SJCRH30 (cell line): ENCODE measurements at places on chromosomes 6 and 20. TPM values are rescaled to one million over a fixed set of nuclear protein-coding genes. Genes with fewer than 3 reads are reported as not detected.

Gene BPIFA1
- not detected in 2 replicates for total RNA-seq

Gene NMBR
- 0.16 TPM in 1 of 2 replicates, not detected in the other for total RNA-seq

Gene CRISP2
- not detected in 2 replicates for total RNA-seq

Gene SYNJ2
- total RNA-seq, result 32.5 and 33.4 TPM in 2 replicates

Gene C6orf132
- not detected in 2 replicates for total RNA-seq

Gene TBXT
- total RNA-seq, result 0.20 TPM in 1 of 2 replicates, not detected in the other

Gene THEMIS
- 0.02 TPM in 1 of 2 replicates, not detected in the other for total RNA-seq

Gene MYB
- total RNA-seq, result 5.3 and 6.4 TPM in 2 replicates

Gene ANKRD60
- total RNA-seq, result not detected in 2 replicates

Gene GLP1R
- not detected in 2 replicates for total RNA-seq

DNA sequence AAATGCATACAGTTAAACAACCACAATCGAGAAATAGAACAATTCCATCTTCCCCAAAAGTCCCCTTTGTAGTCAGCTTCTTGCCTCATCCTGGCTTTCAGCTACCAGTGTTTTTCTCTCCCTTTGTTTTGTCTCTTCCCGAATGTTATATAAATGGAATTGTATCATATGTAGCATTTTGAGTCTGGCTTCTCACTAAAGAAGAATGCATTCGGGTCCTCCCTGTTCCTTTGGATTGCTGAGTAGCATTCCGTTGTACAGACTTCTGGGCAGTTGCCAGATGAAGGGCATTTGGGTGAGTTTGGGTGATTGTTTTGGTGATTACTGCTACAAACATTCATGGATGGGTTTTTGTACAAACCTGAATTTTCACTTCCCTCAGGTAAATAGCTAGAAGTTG lies 27.8 kb downstream of the PRPH2 start:
- H3K4me1 ChIP-seq, result no peaks in the 10 kb centered on the region
- no peak for DNase-seq
- H3K4me3 ChIP-seq, result no peak overlapping the region
- no peaks in the 10 kb centered on the region for H3K27me3 ChIP-seq
- H3K27ac ChIP-seq, result no peak overlapping the region

DNA sequence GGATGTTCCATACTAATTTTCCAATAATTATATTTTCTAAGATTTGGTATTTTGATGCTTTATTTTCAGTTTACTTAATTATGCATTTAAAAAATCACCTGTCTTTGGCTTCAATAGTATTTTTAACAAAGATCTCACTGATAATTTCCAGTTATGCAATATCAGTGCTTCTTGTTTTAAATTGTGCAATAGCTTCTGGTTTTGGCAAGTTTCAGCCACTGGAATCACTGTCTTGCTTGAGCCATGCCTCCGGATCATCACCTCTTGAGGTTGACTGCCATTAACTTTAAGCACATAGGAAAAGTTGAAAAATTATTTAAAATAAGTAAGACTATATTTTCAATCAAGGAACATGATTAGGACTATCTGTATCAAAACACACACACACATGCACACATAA lies 1242.1 kb downstream of the HACE1 start:
- no peak for DNase-seq
- H3K4me1 ChIP-seq, result no peaks in the 10 kb centered on the region
- H3K27me3 ChIP-seq, result peaks cover 3% of the 10 kb centered on the region; the same call in 1 of the 2 replicates
- H3K36me3 ChIP-seq, result no peaks in the 10 kb centered on the region
- H3K27ac ChIP-seq, result no peak overlapping the region

GRCh38 chr6:39417440-39417839 lies 94.9 kb upstream of the KCNK16 start:
- H3K36me3 ChIP-seq, result no peaks in the 10 kb centered on the region
- no peaks in the 10 kb centered on the region for H3K27me3 ChIP-seq
- H3K4me1 ChIP-seq, result peaks cover 20% of the 10 kb centered on the region
- no peak overlapping the region for H3K4me3 ChIP-seq
- H3K27ac ChIP-seq, result peak overlapping the region; percentile 49; the same call in 1 of the 2 replicates

- no peaks in the 10 kb centered on the region for H3K27me3 ChIP-seq
- no peaks in the 10 kb centered on the region for H3K36me3 ChIP-seq
- no peak for DNase-seq
- H3K4me1 ChIP-seq, result no peaks in the 10 kb centered on the region
These were observed 75.1 kb downstream of the MYO6 start for GRCh38 chr6:75824160-75824559.

GRCh38 chr6:142369266-142369665 lies 67.5 kb downstream of the ADGRG6 start:
- H3K4me1 ChIP-seq, result peaks cover 6% of the 10 kb centered on the region
- no peak overlapping the region for H3K27ac ChIP-seq
- no peak overlapping the region for H3K4me3 ChIP-seq
- no peaks in the 10 kb centered on the region for H3K27me3 ChIP-seq
- DNase-seq, result no peak

DNA sequence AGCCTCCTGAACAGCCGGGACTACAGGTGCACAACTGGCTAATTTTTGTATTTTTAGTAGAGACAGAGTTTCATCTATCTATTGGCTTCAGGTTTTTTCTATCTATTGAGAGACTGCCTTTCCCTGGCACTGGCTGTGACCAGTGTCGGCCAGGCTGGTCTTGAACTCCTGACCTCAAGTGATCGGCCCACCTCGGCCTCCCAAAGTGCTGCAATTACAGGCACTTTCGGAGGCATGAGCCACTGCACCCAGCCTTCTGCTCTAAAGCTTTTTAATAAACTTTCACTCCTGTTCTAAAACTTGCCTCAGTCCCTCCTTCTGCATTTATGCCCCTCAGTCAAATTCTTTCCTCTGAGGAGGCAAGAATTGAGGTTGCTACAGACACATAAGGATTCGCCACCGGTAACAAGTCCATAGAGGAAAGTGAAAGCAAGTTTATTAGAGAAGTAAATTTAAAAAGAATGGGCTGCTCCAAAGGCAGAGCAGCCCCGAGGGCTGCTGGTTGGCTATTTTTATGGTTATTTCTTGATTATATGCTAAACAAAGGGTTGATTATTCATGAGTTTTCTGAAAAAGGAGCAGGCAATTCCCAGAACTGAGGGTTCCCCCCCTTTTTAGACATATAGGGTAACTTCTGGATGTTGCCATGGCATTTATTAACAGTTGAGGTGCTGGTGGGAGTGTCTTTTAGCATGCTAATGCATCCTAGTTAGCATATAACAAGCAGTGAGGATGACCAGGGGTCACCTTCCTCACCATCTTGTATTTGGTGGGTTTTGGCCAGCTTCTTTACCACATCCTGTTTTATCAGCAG lies 44.8 kb upstream of the RNGTT start:
- H3K4me1 ChIP-seq, result no peaks in the 10 kb centered on the region
- no peaks in the 10 kb centered on the region for H3K27me3 ChIP-seq
- DNase-seq, result no peak
- no peaks in the 10 kb centered on the region for H3K36me3 ChIP-seq
- peak overlapping the region; percentile 39 for H3K4me3 ChIP-seq
- H3K27ac ChIP-seq, result no peak overlapping the region

- no peaks in the 10 kb centered on the region; the same call in 1 of the 2 replicates for H3K4me1 ChIP-seq
- no peak overlapping the region for H3K27ac ChIP-seq
- H3K4me3 ChIP-seq, result no peak overlapping the region
- no peak for DNase-seq
- H3K36me3 ChIP-seq, result no peaks in the 10 kb centered on the region
These were observed 37.8 kb downstream of the MUC22 start for GRCh38 chr6:31048099-31048498.

DNA sequence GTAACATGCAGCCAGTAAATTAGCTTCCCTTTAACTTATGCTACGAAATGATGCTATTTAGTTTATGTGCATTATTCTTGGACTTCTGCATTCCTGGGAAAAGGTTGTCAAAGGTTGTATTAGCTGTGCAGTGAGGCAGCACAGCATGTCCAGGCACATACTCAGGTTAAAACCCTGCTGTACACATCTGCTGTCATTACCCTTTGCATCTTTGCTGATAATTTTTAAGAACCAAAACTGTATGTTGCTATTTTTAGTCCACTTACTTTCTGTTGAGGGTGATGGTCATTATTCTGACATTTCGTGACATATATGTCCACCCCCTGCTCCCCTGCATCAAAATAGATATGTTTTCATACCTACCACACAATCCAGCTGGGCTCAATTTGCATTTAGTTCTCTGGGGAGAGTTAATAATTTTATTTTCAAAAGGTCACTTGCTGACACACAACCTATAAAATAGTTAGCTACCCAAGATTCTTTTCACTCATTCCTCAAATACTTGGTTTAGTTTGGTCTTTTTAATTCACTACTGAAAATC lies 142.5 kb upstream of the SPACA1 start:
- peaks cover 27% of the 10 kb centered on the region for H3K4me1 ChIP-seq
- DNase-seq, result no peak
- H3K27me3 ChIP-seq, result no peaks in the 10 kb centered on the region
- H3K4me3 ChIP-seq, result no peak overlapping the region

- peaks cover 4% of the 10 kb centered on the region; the same call in 1 of the 2 replicates for H3K27me3 ChIP-seq
- no peaks in the 10 kb centered on the region for H3K4me1 ChIP-seq
- H3K36me3 ChIP-seq, result no peaks in the 10 kb centered on the region
- H3K4me3 ChIP-seq, result no peak within 1 kb of the TSS
- DNase-seq, result no peak
- H3K27ac ChIP-seq, result no peak within 1 kb of the TSS
These were observed at the start of gene TCF21 for GRCh38 chr6:133888929-133889556. Gene TCF21, plus strand, starts transcription at chr6:133889113. Its CDS starts 285 bp downstream, at chr6:133889398.

GRCh38 chr20:13554706-13555105 lies 84.0 kb downstream of the TASP1 start:
- no peaks in the 10 kb centered on the region for H3K27me3 ChIP-seq
- no peaks in the 10 kb centered on the region for H3K4me1 ChIP-seq
- no peak overlapping the region for H3K27ac ChIP-seq
- no peak for DNase-seq
- H3K4me3 ChIP-seq, result no peak overlapping the region
- H3K36me3 ChIP-seq, result 0 out of 2 replicates have a peak, but pooled peaks cover 3% of the 10 kb centered on the region

- no peaks in the 10 kb centered on the region for H3K27me3 ChIP-seq
- H3K4me3 ChIP-seq, result no peak overlapping the region
- no peak for DNase-seq
- H3K4me1 ChIP-seq, result no peaks in the 10 kb centered on the region
These were observed 612.5 kb upstream of the HS3ST5 start for GRCh38 chr6:114955363-114955762.

- H3K36me3 ChIP-seq, result no peaks in the 10 kb centered on the region
- no peak for DNase-seq
- no peak overlapping the region for H3K4me3 ChIP-seq
- H3K27me3 ChIP-seq, result no peaks in the 10 kb centered on the region
- no peak overlapping the region for H3K27ac ChIP-seq
These were observed 37.2 kb upstream of the TRIM27 start for GRCh38 chr6:28960846-28961500.

DNA sequence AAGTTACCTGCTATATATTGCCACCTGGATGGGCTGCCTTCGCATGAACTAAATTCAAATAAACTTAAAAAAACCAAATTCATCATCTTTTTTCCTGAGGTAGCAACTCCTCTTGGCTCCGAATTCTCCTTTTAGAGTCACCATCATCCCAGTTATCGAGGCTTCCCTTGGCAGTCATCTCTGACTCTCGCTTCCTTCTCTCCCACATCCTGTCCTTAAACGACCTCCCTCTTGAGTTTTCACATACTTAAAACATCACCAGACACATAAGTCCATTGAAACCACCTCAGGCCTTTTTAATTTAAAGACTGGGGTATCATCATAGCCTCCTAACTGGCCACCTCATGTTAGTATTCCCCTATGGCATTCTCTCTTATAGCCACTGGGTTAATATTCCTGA lies 296.1 kb upstream of the FLRT3 start:
- H3K4me3 ChIP-seq, result no peak overlapping the region
- H3K4me1 ChIP-seq, result no peaks in the 10 kb centered on the region
- no peak for DNase-seq
- H3K27me3 ChIP-seq, result no peaks in the 10 kb centered on the region
- no peaks in the 10 kb centered on the region for H3K36me3 ChIP-seq

GRCh38 chr20:57479196-57479595 lies 45.7 kb downstream of the CTCFL start:
- H3K27ac ChIP-seq, result no peak overlapping the region
- peaks cover 12% of the 10 kb centered on the region for H3K4me1 ChIP-seq
- H3K36me3 ChIP-seq, result no peaks in the 10 kb centered on the region

GRCh38 chr20:57762531-57763234 lies 52.9 kb upstream of the PMEPA1 start:
- no peak overlapping the region for H3K4me3 ChIP-seq
- no peaks in the 10 kb centered on the region for H3K36me3 ChIP-seq
- no peak for DNase-seq

DNA sequence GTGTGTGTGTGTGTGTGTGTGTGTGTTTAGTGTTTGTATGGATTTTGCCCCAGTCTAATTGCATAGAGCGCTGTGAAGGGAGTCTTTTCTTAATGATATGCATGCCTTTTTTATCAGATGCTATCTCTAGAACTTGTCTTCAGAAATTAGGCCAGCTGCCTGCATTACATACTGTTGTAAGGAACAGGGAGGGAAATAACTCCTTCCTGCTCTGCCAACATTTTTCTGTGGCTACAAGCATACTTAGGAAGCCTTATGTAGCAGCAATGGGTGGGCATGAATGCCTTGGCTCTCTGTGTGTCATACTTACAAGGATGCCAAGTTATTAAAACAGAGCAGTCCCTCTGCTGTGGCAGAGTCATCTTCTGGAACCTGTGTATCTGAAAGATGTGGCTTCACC lies 8.0 kb upstream of the COL21A1 start:
- no peak overlapping the region for H3K4me3 ChIP-seq
- DNase-seq, result no peak
- peaks cover 27% of the 10 kb centered on the region for H3K4me1 ChIP-seq
- no peak overlapping the region for H3K27ac ChIP-seq
- H3K36me3 ChIP-seq, result no peaks in the 10 kb centered on the region

DNA sequence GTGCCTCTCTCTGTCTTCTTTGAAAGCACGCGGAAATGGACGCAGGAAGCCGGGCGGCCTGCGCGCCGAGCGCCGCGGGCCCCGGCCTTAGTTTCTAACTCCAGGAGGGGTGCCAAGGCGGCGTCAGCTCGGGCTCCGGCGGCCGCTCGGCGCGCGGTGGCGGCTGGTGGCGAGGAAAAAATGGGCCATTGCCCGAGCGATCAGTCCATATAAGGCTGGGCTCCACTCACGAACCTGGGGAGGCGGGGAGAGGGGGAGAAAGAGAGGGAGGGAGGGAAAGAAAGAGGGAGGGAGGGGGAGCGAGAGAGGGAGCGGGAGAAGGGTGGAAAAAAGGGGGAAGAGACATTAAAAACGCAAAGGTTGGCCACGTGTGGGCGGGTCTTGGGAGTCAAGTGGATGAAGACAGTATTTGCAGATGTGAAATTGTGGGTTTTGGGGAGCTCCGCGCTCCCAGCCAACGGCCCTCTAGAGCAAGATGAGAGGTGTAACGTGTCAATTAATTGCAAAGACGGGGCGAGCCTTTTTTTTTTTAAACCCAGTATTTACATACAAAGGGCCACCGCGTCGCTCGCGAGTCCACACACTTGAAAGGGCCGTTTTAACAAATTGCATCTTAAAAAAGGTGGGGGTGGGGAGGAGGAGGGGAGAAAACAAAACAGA lies at the start of gene NKX2-2:
NKX2-2 (minus strand) TSS at position 184 of the 660 bp plus-strand sequence. CDS start 395 bp downstream, outside the sequence.
- DNase-seq, result no peak
- H3K4me1 ChIP-seq, result no peaks in the 10 kb centered on the region
- H3K27ac ChIP-seq, result no peak within 1 kb of the TSS
- H3K36me3 ChIP-seq, result no peaks in the 10 kb centered on the region

DNA sequence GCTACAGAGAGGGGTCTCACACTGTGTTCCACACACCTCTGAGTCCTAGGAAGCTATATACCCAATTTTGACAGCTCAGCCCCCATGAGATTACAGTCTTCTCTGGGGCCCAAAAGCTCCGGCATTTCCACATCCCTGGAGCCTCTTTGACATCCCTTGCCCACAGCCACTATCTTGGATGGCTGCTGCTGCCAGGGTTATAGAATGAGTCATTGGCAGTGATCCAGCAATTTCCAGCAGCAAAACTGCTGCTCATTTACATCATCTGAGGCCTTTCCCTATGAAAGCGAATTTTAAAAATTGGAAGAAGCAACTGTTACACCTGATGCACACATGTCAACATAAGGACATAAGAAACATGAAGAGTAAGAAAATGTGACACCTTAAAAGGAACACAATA lies 590.7 kb downstream of the MEI4 start:
- H3K4me1 ChIP-seq, result no peaks in the 10 kb centered on the region
- no peak overlapping the region for H3K27ac ChIP-seq
